ENCODE measurements at places on chromosomes 12 and 14.

- peaks cover 26% of the 10 kb centered on the region for H3K36me3 ChIP-seq
- peak overlapping the region; percentile 10 for H3K27ac ChIP-seq
- no peak for DNase-seq
- H3K27me3 ChIP-seq, result no peaks in the 10 kb centered on the region
- H3K4me1 ChIP-seq, result peaks cover 10% of the 10 kb centered on the region
These were observed 15.5 kb downstream of the REM2 start for GRCh38 chr14:22898302-22899090.

DNA sequence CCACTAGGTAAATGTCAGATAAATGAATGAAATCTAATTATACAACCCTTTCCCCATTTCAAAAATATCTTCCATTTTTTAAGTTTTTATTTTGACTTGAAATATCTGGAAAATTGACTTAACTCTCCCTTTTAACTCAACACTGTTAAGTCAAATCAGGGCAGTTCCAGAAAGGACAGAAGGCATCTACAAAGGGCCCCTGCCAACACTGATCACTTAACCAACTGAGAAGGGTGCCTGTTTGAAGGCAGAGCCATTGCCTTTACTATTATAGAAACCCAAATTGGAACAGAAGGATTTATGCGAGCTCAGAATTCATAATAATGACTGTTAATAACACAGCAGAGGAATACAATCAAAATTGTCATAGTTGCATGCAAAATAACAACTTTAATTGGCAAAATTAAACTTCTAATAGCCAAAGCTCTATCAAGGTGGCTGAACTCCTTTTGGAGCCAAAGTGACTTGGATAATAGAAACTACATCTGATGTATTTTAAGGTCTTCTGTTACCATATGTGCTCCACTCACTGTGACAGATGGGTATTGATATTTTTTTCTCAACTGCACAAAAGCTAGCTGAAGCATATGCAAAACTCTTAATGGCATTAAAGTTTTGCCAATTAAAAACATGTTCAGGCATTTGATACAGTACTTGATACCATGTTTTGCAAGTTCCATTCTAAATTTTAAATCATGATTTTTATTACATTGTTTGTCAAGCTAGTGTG lies 383.8 kb downstream of the NOVA1 start:
- no peak overlapping the region for H3K4me3 ChIP-seq
- H3K27me3 ChIP-seq, result no peaks in the 10 kb centered on the region
- no peak overlapping the region for H3K27ac ChIP-seq
- H3K36me3 ChIP-seq, result no peaks in the 10 kb centered on the region

DNA sequence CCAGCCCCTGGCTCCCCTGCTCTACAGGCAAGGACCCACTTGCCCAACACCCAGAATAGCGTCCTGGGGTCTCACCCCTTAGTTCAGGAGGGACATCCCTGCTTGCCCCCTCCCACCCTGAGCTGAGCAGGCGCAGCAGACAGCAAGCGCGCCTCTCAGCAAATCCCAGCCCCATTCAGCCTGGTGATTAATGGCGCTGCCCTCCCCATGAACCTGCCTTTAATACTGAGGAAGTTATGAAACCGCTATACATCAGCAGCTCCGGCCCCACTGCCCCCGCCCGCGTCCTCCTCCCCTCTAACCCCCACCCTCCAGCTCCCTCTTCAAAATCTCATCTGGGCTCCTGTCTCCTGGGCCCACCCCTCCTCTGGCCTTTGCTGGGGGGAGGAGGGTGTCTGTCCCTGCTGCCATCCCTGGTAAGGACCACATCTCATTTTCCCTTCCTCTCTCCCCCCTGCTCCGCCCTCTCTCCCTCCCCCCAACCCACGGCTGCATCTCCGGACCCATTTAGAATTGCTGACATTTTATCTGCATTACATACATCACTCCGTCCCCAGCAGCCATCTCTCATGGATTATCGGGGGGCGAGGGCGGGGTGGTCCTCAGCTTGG lies 7.1 kb upstream of the SMUG1 start:
- H3K4me3 ChIP-seq, result no peak overlapping the region
- no peaks in the 10 kb centered on the region for H3K4me1 ChIP-seq
- peaks cover 4% of the 10 kb centered on the region for H3K36me3 ChIP-seq
- no peak overlapping the region for H3K27ac ChIP-seq
- H3K27me3 ChIP-seq, result peaks cover 90% of the 10 kb centered on the region

DNA sequence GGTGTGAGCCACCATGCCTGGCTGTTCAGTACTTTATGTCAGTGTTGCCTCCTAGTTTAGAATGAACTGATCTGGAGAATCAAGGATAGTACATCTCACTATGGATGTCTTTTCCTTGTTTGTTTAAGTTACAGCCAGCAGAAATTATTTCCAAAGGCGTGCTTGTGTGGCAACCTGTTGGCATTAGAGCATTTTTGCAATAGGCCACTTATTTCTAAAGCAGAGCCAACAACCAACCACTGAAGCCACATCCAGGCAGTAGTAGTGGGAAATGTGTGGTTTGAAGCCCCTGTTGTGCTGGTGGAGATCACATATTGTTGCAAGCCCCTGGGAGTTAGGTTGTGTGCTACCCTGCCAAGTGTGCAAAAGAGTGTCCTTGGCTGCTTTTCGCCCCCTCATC lies 3.7 kb downstream of the ANO6 start:
- H3K27ac ChIP-seq, result no peak overlapping the region
- H3K27me3 ChIP-seq, result no peaks in the 10 kb centered on the region
- no peak for DNase-seq
- peaks cover 1% of the 10 kb centered on the region for H3K36me3 ChIP-seq
- no peak overlapping the region for H3K4me3 ChIP-seq

DNA sequence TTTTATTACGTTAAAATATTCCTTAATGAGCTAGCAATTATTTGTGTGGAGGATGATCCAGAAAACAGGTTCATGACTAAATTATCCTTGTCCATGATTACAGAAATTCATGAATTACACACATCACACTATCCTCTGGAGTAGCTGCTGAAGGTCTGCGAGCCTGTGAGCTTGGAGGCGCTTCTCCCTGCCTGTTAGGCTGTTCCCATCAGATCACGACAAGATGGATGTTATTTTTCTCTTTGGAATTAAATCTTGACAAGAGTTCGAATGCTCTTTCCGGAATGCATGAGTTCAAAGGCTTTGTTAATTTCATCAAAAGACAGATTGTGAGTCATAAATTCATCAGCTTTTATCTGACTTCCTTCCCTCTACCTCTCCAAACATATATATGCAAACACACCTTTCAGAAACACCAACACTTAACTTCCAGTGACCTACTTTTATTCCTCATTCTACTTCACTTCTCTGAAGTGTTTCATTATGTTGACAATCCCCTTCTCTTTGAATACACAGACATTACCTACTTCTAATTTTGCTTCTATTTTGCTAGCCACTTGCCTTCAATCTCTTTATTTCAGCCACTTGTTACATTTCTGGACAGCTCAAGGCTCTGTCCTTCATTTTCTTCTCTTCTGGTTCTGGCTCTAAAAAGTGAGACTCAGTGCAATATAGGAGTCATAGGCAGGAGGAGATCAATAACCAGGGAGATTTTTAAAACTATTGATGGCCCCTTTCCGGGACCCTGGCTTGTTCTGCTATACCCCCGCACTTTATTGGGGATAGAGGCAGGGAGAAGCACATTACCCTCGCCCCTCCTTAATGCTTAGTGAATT lies 274.6 kb downstream of the BTG1 start:
- H3K36me3 ChIP-seq, result peaks cover 2% of the 10 kb centered on the region
- H3K27ac ChIP-seq, result peak overlapping the region; percentile 84
- H3K4me3 ChIP-seq, result peak overlapping the region; percentile 23
- peaks cover 52% of the 10 kb centered on the region for H3K4me1 ChIP-seq
- DNase-seq, result no peak
- H3K27me3 ChIP-seq, result no peaks in the 10 kb centered on the region

DNA sequence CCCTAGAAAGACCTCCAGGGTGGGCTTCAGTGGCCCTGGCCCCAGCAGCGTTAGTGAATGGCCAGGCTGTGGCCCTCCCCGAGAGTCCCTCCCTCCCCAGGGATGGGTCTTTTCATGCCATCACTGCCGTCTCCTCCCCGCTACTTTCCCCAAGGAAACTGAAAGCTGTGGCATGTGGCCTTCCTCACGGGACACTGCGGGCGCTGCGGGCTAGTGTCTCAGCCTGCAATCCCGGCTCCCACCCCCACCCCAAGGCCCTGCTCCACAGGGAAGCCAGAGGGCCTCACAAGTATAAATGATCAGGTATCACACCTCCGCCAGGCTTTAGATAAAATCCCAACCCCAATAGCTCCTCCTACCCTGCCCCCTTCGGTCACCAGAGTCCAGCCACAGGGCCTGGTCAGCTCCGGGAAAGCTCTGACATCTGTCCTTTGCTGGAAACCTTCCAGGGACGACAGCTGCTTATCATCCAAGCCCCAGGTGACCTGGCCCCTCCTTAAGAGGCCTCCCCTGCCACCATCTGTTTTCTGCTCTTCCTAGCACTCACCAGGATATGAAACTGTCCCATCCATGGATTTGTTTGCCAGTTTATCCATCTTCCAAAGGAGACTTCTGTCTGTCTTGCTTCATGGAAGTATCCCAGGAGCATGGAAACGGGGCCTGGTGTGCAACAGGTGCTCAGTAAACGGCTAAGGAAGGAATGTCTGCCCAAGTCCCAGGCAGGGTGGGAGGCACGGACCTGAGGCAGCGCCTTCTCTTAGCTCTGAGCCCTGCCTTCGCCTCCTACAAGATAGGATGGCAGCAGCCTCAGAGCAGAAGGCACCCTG lies 31.6 kb downstream of the CCDC85C start:
- H3K36me3 ChIP-seq, result no peaks in the 10 kb centered on the region
- no peak overlapping the region for H3K4me3 ChIP-seq
- no peaks in the 10 kb centered on the region for H3K27me3 ChIP-seq

DNA sequence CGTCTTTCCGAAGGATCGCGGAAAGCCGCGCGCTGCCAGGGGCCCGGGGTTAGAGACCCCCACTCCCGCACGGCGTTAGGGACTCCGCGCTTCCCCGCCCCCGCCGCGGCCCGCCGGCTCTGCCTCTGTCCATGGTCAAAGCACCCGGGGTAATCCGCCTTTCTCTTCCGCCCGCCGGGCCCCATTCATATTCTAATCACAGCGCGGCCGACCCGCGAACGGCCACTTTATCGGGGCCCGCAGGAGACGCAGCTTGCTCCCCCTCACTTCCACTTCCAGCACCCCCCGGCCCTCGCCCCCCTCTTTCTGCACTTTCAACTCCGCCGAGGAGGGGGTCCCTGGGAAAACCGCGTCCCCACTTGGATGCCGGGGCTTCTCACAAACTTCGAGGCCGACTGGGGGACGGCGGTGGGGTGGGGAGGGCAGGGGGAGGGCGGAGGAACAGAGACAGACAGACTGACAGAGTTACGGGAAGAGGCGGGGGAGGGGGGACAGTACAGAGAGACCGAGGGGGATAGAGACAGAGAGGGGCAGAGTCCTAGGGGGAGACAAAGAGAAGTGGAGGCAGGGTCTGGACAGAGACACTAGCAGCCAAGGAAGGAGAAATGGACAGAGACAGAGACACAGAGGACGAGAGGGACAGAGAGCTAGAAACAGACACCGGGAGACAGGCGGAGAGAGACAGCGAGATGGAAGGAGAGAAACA lies 1.1 kb upstream of the RFX4 start:
- H3K27ac ChIP-seq, result no peak overlapping the region
- no peak for DNase-seq
- H3K27me3 ChIP-seq, result peaks cover 82% of the 10 kb centered on the region
- H3K4me1 ChIP-seq, result peaks cover 9% of the 10 kb centered on the region

- peaks cover 12% of the 10 kb centered on the region for H3K27me3 ChIP-seq
- DNase-seq, result no peak
- no peak overlapping the region for H3K4me3 ChIP-seq
- H3K27ac ChIP-seq, result no peak overlapping the region
These were observed 100.5 kb upstream of the STXBP6 start for GRCh38 chr14:25150401-25150800.

GRCh38 chr12:56159482-56160192 lies 1.5 kb downstream of the MYL6 start:
- H3K4me3 ChIP-seq, result peak overlapping the region; percentile 94
- H3K4me1 ChIP-seq, result peaks cover 54% of the 10 kb centered on the region
- peaks cover 49% of the 10 kb centered on the region for H3K36me3 ChIP-seq
- no peak for DNase-seq

GRCh38 chr12:103851127-103851526 lies 10.1 kb upstream of the NT5DC3 start:
- no peak for DNase-seq
- H3K27ac ChIP-seq, result no peak overlapping the region
- no peaks in the 10 kb centered on the region for H3K36me3 ChIP-seq
- no peak overlapping the region for H3K4me3 ChIP-seq

DNA sequence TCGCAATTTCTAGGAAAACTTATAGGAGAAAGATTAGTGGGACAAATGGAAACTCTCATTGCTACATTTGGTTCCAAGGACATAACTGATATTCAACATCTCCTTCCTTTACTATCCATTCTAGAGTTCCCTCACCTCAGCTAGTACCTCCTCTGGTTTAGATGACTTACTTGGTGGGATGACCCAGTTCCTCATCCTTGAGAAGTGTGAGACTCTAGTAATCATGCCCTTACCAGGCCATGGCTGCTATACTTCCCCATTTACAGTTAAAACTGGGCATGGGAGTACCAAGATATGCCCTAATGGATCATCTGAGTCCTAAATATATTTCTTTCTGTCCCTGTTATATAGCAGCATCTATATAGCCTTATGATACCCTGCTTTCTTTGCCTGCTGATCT lies 58.1 kb downstream of the IFT81 start:
- H3K36me3 ChIP-seq, result no peaks in the 10 kb centered on the region
- H3K27ac ChIP-seq, result no peak overlapping the region
- no peaks in the 10 kb centered on the region for H3K27me3 ChIP-seq
- DNase-seq, result no peak

DNA sequence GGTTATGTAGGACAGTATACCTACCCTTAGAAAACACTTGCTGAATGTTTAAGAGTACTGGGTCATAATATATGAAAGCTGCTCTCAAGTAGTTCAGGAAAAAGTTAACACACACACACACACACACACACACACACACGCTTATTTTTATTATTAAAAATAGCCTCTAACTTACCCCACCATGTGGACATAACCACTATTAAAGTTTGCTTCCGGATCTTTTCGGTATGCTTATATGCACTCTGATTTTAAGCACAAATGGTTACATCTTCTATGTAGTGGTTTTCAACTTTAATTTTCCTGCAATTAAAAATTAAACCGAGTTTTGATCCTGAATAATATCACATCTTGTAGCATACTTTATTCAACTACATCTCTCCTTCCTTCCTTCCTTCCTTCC lies 84.9 kb upstream of the TRAF3 start:
- H3K36me3 ChIP-seq, result no peaks in the 10 kb centered on the region
- H3K4me1 ChIP-seq, result peaks cover 23% of the 10 kb centered on the region
- H3K27me3 ChIP-seq, result no peaks in the 10 kb centered on the region
- no peak for DNase-seq
- H3K27ac ChIP-seq, result no peak overlapping the region

DNA sequence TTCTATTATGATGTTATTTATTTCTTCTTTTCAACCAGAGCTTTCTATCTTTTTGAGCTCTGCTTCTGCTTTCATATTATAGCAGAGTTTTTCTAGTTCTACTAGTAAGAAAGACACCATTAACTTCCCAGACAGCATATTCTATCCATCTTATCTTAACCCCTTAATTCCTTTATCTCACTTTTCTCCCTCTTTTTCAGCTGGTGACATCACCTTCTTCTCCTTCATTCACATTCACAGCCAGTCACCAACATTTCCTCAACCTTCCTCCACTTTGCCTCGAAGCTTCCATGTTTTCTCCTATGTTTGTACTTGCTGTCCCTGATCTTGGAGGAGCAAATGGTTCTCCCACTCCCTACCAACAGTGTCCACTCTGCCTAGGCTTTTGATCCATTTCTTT lies 3.5 kb upstream of the CSRP2 start:
- peaks cover 11% of the 10 kb centered on the region for H3K4me1 ChIP-seq
- H3K27ac ChIP-seq, result no peak overlapping the region
- H3K27me3 ChIP-seq, result peaks cover 53% of the 10 kb centered on the region
- no peak overlapping the region for H3K4me3 ChIP-seq
- H3K36me3 ChIP-seq, result no peaks in the 10 kb centered on the region

- no peaks in the 10 kb centered on the region for H3K4me1 ChIP-seq
- H3K27me3 ChIP-seq, result no peaks in the 10 kb centered on the region
- no peak for DNase-seq
- no peaks in the 10 kb centered on the region for H3K36me3 ChIP-seq
These were observed 15.2 kb upstream of the CLIP1 start for GRCh38 chr12:122437656-122438121.

All from central memory CD8-positive, alpha-beta T cell (primary cell).